ENCODE measurements at places on chromosomes 2 and 18. TPM values are rescaled to one million over a fixed set of nuclear protein-coding genes. Genes with fewer than 3 reads are reported as not detected.

DNA sequence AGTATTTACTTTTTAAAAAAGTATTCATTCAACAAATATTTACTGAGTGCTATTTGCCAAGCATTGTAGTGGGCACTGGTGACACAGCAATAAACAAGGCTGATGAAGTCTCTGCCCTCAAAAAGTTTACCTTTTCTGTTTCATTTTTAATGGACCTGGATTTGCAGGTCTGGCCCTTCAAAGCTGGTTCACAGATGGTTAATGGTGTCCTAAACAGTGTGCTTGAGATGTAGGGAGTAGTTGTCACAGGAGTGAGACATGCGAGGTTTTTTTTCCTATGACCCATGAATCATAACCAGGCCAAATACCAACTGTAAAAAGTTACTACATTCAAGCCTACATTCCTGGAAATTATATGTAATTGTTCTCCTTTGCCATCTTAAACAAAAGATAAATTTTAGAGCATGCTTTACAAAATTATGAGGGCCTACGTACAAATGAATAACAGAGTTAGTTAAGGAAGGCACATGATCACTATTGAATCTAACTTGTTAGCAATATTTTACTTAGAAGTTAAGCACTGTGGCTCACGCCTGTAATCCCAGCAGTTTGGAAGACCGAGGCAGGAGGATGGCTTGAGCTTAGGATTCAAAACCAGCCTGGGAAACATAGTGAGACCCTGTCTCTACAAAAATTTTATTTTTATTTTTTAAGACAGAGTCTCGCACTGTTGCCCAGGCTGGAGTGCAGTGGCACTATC is 223.9 kb downstream of the MBD5 start:
- no peak overlapping the region for H3K4me3 ChIP-seq
- peaks cover 13% of the 10 kb centered on the region for H3K36me3 ChIP-seq
- DNase-seq: no peak
- H3K27me3 ChIP-seq: no peaks in the 10 kb centered on the region
- no peaks in the 10 kb centered on the region for H3K4me1 ChIP-seq
- H3K27ac ChIP-seq: no peak overlapping the region

- H3K36me3 ChIP-seq: no peaks in the 10 kb centered on the region
- H3K4me3 ChIP-seq: no peak overlapping the region
- no peaks in the 10 kb centered on the region for H3K27me3 ChIP-seq
- no peaks in the 10 kb centered on the region for H3K4me1 ChIP-seq
Measured at GRCh38 chr2:70616168-70616694, 62.6 kb upstream of the TGFA start.

DNA sequence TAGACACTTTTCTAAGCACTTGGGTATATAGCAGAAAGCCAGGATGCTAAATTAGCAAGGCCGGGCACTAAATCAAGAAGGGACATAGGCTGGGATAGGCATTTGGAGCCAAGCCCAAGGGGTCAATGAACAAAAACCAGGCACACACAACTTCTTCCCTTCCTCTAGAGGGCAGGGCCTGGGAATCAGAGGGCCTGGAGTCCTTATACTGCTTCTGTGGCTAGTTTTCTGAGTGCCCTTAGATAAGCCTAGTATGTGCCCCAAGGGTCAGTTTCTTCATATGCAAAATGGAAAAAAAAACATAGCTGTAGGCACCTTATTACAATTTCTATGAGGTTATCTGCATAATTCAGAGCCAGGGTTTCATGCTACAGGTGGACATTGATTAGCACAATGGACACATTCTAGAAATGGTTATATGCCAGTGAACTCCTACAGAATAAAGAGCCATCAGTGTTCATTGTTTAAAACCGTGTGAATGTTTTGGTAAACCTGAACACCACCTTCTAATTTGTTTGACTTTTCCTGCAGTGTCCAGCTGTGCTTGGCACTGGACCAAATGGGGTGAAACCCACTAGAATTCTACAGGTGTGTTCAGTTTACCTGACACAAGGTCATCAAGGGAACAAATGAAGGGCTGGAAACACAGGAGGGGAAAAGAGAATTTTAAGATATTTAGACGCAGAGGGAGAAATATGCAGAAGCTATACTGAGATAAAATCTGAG is 49.6 kb downstream of the PAX8 start:
- H3K4me1 ChIP-seq: no peaks in the 10 kb centered on the region
- no peaks in the 10 kb centered on the region for H3K27me3 ChIP-seq
- H3K4me3 ChIP-seq: no peak overlapping the region
- H3K36me3 ChIP-seq: no peaks in the 10 kb centered on the region
- H3K27ac ChIP-seq: no peak overlapping the region
- no peak for DNase-seq

OLA1 gene
- 66.3 TPM for total RNA-seq

EPB41L3 gene
- total RNA-seq: 98.7 TPM

- no peaks in the 10 kb centered on the region for H3K27me3 ChIP-seq
- no peaks in the 10 kb centered on the region for H3K36me3 ChIP-seq
- no peaks in the 10 kb centered on the region for H3K4me1 ChIP-seq
- DNase-seq: no peak
Measured at GRCh38 chr2:29073933-29074332, 390 bp downstream of the PCARE start.

HAAO gene
- 6.2 TPM for total RNA-seq

DNA sequence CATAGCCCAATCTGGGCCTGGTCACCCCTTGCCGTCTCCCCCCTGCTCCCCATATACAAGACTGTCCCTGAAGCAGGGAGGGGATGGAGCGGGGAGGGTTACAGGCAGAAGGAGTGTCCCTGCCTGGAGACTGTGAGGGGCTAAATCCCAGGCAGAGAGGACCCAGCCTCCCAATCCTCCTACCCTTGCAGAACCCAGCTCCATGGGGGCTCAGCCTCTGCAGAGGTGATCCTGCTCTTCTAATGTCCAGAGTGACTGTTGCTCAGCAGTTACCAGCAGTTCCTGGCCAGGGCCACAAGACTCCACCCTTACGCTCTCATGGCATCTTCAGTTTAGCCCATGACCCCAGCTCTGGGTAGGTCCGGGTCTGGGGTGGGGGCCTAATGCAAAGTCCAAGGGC is 58.1 kb downstream of the COA5 start:
- no peaks in the 10 kb centered on the region for H3K27me3 ChIP-seq
- no peak overlapping the region for H3K4me3 ChIP-seq
- H3K4me1 ChIP-seq: no peaks in the 10 kb centered on the region
- no peaks in the 10 kb centered on the region for H3K36me3 ChIP-seq
- DNase-seq: no peak
- H3K27ac ChIP-seq: no peak overlapping the region

GRCh38 chr2:75153221-75153620 is 46.1 kb downstream of the TACR1 start:
- H3K4me1 ChIP-seq: peaks cover 6% of the 10 kb centered on the region
- H3K36me3 ChIP-seq: no peaks in the 10 kb centered on the region
- no peak for DNase-seq
- H3K27ac ChIP-seq: no peak overlapping the region
- H3K27me3 ChIP-seq: no peaks in the 10 kb centered on the region

ALK gene
- total RNA-seq: 0.65 TPM

DNA sequence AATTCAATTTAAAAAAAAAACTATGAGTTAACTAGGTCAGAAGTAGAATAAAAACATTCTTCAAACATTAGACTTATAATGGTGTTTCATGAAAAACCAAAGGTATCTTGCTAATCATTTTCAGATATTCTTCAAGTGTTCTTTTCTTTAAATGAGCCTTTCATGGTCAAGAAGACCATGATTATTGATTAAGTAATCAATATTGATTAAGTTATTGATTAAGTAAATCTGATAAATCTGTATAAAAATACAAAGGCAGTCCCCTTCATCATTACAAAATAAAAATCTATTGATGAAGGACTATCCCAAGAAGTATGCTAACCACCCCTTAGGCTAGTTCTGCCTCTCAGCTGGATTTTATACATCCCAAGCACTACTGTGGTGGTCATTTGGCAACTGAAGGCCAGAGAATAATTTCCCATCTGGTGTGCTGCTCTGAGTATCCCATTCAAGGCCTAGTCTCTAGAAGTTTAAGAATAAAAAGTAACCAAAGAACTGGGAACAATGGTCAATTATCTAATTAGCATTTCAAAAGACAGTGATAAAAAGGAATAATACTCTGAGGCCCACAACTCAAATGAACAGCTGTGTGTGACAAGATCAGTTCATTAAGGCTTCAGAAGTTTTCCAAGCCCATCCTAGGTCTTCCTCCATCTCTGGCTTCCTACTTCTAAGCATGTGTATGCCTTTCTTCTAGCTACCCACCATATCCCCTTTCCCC is 63.5 kb downstream of the TCF4 start:
- H3K36me3 ChIP-seq: no peaks in the 10 kb centered on the region
- DNase-seq: no peak
- no peak overlapping the region for H3K27ac ChIP-seq
- no peaks in the 10 kb centered on the region for H3K27me3 ChIP-seq
- H3K4me1 ChIP-seq: no peaks in the 10 kb centered on the region

- no peak overlapping the region for H3K27ac ChIP-seq
- H3K36me3 ChIP-seq: no peaks in the 10 kb centered on the region
Measured at GRCh38 chr2:104289651-104290565, 564.0 kb upstream of the POU3F3 start.

GKN2 gene
- total RNA-seq: 130 TPM

DNA sequence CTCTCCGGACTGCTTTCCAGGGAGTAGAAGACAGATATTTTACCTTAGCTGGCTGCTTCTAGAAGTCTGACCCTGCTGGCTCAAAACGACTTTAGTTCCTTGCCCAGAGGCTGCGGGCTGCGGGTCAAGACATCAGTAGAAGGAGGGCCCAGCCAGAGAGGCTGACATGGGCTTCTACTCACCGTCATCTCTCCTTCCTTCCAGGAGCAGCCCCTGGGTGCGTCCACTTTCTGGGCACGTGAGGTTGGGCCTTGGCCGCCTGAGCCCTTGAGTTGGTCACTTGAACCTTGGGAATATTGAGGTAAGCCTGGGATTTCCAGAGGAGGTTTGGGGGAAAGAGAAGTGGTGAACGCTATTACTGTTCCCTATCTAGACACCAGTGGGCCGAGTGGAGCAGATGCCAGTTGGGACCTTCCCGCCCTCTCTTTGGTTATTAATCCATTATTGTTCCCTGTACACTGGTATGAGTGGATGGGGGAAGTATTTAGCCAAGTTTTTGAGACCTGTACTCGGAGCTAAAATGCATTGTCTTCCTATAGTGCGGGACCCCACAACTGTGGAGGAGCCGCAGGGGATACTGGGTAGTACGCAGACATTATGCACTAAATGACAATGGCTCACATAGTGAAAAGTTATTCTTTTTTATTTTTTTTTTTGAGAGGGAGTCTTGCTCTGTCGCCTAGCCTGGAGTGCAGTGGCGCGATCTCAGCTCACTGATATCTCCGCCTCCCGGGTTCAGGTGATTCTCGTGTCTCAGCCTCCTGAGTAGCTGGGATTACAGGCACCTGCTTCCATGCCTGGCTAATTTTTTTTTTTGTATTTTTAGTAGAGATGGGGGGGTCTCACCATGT is 26.3 kb upstream of the CASP8 start:
- H3K4me3 ChIP-seq: peak overlapping the region; percentile 56
- H3K27ac ChIP-seq: peak overlapping the region; percentile 66
- H3K27me3 ChIP-seq: no peaks in the 10 kb centered on the region
- H3K4me1 ChIP-seq: peaks cover 26% of the 10 kb centered on the region
- H3K36me3 ChIP-seq: no peaks in the 10 kb centered on the region

DNA sequence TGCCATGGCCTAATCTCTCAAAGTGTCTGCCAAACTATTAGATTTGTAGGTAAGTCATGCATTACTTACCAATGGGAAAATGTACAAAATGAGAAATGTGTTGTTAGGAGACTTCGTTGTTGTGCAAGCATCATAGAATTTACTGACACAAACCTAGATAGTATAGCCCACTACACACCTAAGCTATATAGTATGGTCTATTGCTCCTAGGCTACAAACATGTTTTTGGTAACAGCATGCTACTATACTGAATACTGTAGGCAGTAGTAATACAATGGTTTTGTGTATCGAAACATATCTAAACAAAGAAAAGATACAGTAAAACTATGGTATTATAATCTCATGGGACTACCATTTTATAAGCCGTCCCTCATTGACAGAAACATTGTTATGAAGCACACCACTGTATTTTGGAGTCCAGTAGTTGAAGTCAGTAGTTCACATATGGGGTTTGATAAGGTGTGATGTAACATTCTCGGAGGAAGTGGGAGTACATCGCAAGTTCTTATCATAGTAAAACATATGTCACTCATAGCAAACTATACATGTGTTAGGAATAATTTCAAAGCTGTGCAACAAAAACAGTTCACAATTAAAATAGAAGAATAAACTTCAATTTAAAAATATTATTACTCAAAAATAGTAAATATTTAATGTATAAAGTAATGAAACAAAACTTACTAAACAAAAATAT is 12.0 kb upstream of the GTF2A1L start:
- no peaks in the 10 kb centered on the region for H3K27me3 ChIP-seq
- no peak overlapping the region for H3K27ac ChIP-seq
- DNase-seq: no peak
- H3K36me3 ChIP-seq: no peaks in the 10 kb centered on the region
- no peak overlapping the region for H3K4me3 ChIP-seq
- H3K4me1 ChIP-seq: no peaks in the 10 kb centered on the region

SP140 gene
- total RNA-seq: 3.2 TPM

DNA sequence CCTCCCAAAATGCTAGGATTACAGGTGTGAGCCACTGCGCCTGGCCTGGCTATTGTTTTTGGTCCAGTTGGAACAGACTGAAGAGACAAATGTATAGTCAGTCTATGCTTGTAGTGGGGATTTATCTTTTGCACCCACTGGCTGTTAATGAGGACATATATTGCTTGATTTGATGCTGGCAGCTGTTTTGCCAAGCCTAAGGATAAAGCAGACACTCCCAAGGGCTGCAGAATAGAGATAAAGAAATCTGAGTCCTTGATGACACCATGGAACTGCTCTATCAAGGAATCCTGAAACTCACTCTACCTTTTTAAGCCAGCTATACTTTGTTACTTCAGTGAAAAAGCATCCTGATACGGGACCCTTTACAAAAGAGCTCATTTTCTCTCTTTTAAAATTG is 43.1 kb upstream of the ENOSF1 start:
- H3K27me3 ChIP-seq: no peaks in the 10 kb centered on the region
- no peak for DNase-seq
- peaks cover 9% of the 10 kb centered on the region for H3K36me3 ChIP-seq
- H3K4me3 ChIP-seq: no peak overlapping the region

TRABD2A gene
- total RNA-seq: 6.3 TPM

DNA sequence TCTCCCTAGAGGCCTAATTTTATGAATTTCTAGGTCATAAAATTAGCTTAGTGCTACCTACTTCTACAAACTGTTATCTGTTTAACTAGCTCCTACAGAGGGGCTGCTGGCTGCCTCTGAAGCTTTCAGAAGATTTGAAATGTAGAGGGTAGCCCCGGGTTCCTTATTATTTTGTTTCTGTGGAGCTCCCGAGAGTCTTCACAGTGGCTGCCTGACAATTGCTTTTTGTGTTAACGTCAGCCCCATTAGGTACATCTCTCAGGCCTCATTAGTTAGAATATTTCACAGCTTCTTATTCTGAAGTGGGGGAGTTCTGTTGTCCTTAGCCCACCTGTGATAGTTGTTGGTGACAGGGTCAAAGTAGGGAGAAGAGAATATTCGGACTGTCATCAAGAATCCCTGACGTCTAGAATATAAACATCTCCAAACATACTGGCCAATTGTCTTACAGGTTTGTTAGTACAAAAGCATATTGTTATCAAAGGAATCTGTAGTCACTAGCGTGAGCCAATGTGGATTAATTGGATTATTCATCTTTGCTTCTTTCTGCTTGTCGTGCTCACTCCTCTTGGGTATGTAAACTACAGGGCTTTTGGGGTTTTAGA is 77.5 kb downstream of the DIS3L2 start:
- no peak overlapping the region for H3K4me3 ChIP-seq
- H3K36me3 ChIP-seq: peaks cover 6% of the 10 kb centered on the region
- H3K27me3 ChIP-seq: no peaks in the 10 kb centered on the region

GRCh38 chr2:65429786-65430602 is 2.4 kb downstream of the SPRED2 start:
- no peaks in the 10 kb centered on the region for H3K27me3 ChIP-seq
- no peaks in the 10 kb centered on the region for H3K36me3 ChIP-seq
- no peak for DNase-seq
- peak overlapping the region; percentile 86 for H3K27ac ChIP-seq
- peak overlapping the region; percentile 72 for H3K4me3 ChIP-seq
